ENCODE measurements at places on chromosomes 3 and 15.

- DNase-seq: no peak
Measured at GRCh38 chr15:31400222-31400927, 73.7 kb downstream of the KLF13 start.

- DNase-seq: no peak
Measured at GRCh38 chr3:27094721-27095120, 274.5 kb downstream of the NEK10 start.

DNA sequence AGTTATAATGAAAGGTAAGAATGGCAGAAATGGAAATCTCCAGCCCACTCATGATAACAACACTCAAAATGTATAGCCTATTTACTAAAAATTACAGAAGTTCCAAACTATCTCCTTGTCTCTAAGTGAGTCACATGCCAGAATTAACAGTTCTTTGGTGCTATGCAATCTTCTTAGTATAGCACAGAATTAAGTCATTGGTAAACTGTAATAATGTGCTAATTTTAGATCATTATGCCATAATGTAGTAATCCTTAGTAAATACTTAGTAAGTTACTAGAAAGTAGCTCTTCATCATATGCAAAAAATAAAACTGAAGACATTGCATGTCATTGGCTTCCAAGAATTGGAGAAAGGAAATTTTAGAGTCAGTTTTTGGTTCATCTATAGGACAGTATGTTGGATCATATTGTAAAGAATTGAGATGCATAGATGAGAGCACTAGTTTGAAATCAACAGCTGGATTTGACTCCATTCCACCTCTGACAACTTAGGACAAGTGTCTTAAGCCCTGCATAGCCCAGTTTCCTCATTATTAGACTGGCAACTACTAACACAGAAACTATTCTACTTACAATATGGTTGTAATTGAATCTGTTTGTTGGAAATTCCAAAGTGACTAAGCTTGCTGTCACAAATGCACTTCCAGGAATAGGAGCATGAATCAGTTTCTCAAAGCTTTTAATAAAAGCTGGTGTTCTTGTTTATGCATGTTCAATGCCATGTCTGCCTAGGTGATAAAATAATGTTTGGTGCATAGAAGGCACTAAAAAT is 40.1 kb upstream of the CD47 start:
- no peak for DNase-seq

GRCh38 chr15:43150191-43150929 is 17.0 kb downstream of the TMEM62 start:
- DNase-seq: no peak

GRCh38 chr15:75843678-75844581 is 683 bp downstream of the UBE2Q2 start:
- DNase-seq: peak; percentile 53

- no peak for DNase-seq
Measured at GRCh38 chr15:74381481-74381880, 14.0 kb upstream of the CYP11A1 start.

DNA sequence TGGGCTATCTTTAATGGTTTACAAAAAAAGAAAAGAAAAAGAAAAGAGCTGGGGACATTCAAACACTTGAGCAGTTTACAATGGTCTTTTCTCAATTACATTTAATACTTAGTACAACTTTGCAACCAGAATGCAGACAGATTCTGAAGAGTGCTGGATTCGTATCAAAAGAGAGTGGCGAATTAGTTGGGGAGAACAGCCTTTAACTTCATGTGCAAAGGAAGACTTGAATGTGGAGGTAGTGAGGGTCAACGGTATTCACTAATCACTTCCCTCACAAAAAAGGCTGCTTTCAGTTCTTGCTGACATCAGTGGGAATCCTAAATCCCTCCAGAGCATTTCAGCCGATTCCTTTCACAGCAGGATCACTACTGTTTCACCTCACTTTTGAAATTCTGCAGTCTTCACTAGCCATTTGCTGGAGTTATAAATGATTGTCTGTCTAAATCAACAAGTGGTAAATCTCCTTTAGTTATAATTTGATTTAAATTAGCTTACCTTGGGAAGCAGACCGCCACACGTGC is 323.0 kb upstream of the SEMA6D start:
- no peak for DNase-seq

DNA sequence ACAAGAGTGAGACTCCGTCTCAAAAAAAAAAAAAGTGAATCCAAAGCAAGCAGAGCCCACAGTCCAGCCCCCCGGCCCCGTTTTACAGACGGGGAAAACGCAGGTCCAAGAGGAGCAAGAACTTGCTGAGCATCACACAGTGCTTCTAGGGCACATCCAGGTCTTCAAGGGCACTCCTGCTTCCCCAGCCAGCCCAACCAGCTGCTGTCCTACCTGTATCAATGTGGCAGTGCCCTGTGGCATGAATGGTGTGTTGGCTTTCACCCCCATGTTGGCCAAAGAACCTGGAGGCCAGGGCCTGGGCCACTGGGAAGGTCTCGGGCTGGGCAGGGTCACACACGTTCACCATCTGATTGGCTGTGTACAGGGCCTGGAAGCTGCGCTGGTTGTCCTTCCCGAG is 4.6 kb downstream of the MAN2C1 start:
- DNase-seq: no peak

DNA sequence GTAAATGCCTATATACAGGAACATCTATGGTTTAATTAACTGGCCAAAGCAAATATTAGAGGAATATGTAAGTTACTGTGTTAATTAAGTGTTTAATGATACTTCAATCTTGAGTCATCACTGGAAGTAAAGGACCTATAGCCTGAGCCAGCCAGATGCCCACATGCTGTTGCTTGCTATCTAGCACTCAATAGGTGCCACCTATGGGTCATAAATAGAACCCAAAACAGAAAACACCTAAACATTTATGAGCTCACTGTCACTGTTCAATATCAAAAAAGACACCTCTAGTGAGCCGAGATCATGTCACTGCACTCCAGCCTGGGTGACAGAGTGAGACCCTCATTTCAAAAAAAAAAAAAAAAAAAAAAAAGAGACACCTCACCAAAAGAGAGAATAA is 48.4 kb upstream of the IP6K2 start:
- peak; percentile 27 for DNase-seq

DNA sequence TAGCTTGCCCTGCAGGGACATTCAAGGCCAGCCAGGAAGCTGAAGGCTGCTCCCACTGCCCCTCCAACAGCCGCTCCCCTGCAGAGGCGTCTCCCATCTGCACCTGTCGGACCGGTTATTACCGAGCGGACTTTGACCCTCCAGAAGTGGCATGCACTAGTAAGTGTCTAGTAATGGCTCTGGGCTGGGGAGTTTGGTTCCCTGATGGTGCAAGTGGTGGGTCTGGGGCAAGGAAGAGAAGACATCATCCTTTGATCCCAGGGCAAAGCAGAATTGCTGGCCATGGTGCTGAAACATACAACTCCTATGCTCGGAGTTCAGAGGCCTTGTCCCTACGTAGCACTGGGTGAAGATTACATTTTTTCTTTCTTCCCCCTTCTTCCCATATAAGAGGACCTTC is 311.4 kb downstream of the EPHB1 start:
- DNase-seq: no peak

GRCh38 chr15:68616397-68616796 is 37.6 kb downstream of the CORO2B start:
- DNase-seq: no peak
